ENCODE measurements at places on chromosomes 13 and 19. TPM values are rescaled to one million over a fixed set of nuclear protein-coding genes. Genes with fewer than 3 reads are reported as not detected.

The SMARCA4 gene
- polyA plus RNA-seq, result 77.8 TPM

The ERCC5 gene
- polyA plus RNA-seq, result 85.4 TPM

The CGB8 gene
- not detected for polyA plus RNA-seq

The FBL gene
- polyA plus RNA-seq, result 96.4 TPM

The ZNF667 gene
- polyA plus RNA-seq, result 2.0 TPM

The OR7A5 gene
- polyA plus RNA-seq, result not detected

DNA sequence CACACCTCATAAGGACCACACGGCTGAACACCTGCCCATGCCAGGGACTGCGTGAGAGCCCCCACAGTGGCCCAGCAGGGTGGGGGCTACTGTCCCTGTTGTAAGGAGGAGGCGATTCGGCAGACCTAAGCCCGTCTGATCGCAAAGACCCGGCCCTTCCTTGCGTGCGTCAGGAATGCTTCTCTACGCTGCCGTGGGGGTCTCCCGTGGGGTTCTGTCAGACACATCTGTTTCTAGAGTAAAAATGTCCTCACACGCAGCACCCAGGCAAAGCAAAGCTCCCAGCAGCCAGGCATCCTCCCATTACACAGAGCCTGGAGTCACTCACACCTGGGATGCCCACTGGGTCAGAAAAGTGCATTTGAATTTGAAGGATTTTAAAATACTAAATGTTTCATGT lies 147.7 kb upstream of the SOX1 start:
- H3K27ac ChIP-seq, result no peak overlapping the region
- no peak overlapping the region for H3K4me3 ChIP-seq
- no peaks in the 10 kb centered on the region for H3K27me3 ChIP-seq
- no peaks in the 10 kb centered on the region for H3K4me1 ChIP-seq

- no peaks in the 10 kb centered on the region for H3K27me3 ChIP-seq
- H3K4me1 ChIP-seq, result no peaks in the 10 kb centered on the region
These were observed 40.3 kb downstream of the ZNF557 start for GRCh38 chr19:7109678-7110289.

- H3K27ac ChIP-seq, result no peak overlapping the region
- DNase-seq, result no peak
- no peak overlapping the region for H3K4me3 ChIP-seq
- no peaks in the 10 kb centered on the region for H3K27me3 ChIP-seq
- peaks cover 59% of the 10 kb centered on the region for H3K36me3 ChIP-seq
These were observed 16.2 kb downstream of the CAPN12 start for GRCh38 chr19:38727868-38728660.

DNA sequence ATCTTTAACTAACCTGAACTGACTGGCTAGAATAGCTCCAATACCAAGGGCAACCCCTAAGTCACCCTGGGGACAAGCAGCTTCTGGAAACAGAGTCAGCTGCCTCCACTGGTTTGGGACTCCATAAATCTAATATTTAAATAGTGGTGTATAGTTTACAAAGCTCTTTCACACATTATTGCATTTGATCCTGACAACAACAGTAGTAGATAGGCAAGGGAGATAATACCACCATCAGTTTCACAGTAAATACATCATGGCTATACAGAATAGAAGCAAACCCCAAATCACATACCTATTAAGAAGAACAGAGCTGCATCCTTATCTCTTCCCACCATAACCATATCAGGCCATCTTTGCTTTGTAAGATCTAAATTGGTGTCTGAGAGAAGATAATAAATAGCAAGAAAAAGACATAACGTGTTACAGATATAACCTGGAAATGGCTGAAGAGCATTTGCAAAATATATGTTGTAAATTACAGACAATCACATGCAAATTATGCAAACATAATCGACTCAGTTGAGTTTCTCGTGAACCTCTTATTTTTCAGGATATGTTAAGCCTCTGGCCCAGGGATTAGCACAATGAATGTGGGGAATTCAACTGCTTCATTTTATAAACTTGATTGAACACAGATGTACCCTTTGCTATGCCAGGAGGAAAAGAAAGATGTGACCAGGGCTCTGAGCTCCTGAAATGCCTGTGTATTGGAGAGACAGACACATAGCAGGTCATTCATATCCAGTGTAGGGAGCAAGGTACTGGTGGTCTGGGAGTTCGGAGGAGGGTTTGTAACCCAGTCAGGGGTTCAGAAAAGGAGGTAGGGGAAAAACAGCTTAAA lies 142.5 kb downstream of the SLC7A1 start:
- no peaks in the 10 kb centered on the region for H3K27me3 ChIP-seq
- no peaks in the 10 kb centered on the region for H3K36me3 ChIP-seq
- no peak overlapping the region for H3K27ac ChIP-seq
- no peaks in the 10 kb centered on the region for H3K4me1 ChIP-seq
- DNase-seq, result no peak

DNA sequence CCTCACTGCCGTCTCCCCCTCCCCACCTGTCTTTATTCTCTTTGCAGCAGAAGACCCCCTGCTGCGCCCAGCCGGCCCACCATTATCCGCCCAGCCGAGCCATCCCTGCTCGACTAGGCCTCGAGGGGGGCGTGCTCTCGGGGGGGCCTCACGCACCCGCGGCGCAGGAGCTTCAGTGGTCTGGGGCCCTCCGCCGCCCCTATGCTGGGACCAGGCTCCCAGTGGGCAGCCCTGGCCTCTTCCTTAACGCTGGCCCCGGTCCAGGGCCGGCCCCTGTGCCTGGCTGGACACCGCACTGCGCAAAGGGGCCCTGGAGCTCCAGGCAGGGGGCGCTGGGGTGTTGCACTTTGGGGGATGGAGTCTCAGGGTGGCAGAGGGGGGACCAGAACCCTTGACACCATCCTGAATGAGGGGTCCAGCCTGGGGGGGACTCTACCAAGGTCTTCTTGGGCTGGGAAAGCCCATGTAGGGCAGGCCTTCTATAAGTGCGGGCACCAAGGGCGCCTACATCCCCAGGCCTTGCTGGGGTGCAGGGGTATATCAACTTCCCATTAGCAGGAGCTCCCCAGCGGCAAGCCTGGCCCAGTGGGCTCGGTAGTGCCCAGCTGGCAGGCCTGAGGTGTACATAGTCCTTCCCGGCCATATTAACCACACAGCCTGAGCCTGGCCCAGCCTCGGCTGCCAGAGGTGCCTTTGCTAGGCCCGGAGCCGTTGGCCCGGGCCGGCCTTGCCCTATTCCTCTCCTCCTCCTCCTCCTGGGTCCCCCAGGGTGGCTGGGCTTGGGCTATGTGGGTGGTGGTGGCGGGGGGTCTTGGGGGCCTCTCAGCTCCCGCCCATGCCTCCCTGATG lies 4.9 kb downstream of the TMED1 start:
- no peaks in the 10 kb centered on the region for H3K36me3 ChIP-seq
- H3K4me1 ChIP-seq, result no peaks in the 10 kb centered on the region
- H3K4me3 ChIP-seq, result no peak overlapping the region
- no peak for DNase-seq
- no peaks in the 10 kb centered on the region for H3K27me3 ChIP-seq
- no peak overlapping the region for H3K27ac ChIP-seq

DNA sequence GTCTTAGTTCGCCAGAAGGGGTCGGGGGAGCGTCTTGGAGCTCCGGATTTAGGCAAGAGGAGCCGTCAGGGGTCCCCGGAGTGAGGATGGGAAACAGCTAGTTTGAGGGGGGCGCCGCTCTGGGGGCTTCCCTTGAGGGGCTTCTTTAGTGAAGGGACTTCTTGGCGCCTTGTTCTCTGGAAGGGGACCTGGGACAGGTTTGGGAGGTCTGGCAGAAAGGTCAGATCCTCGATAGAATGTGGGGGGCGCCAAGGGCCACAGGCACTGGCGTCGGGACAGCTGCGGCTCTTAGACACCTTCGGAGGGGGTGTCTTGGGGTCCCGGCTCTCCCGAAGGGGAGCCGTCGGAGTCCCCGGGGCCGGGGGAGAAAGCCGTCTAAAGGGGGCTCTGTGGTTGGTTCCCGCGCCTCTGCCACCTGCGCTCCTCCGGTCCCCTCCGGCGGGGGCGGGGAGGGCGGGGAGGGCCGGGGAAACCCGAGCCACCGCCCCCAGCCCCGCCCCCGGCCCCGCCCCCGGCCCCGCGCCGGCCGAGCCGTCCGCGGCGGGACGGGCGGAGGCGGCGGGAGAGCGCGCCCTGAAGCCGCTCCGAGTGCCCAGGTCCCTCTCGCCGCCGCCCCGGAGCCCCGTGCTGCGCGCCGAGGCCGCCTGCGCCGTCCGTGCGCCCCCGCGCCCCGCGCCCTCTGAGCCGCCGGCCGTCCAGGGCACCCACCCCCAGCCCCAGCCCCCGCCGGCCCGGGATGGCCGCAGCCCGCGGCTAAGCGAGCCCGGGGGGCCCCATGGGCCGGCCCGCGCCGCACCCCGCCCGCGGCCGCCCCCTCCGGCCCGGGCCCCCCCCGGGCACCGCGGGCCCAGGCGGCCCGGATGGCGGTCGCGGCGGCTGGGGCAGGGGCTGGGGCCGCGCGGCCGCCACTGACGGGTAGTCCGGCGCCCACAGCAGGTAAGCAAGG lies at the start of gene NRTN:
Gene NRTN (plus strand): TSS at position 552 of the 946 bp plus-strand sequence. CDS start 19,099 bp downstream, outside the sequence.
- no peaks in the 10 kb centered on the region for H3K36me3 ChIP-seq
- peak; percentile 79 for DNase-seq
- peak within 1 kb of the TSS; percentile 55 for H3K4me3 ChIP-seq

GRCh38 chr19:42468273-42468796 lies 25.6 kb upstream of the CXCL17 start:
- H3K36me3 ChIP-seq, result no peaks in the 10 kb centered on the region
- no peak overlapping the region for H3K4me3 ChIP-seq
- H3K4me1 ChIP-seq, result no peaks in the 10 kb centered on the region
- H3K27me3 ChIP-seq, result no peaks in the 10 kb centered on the region

DNA sequence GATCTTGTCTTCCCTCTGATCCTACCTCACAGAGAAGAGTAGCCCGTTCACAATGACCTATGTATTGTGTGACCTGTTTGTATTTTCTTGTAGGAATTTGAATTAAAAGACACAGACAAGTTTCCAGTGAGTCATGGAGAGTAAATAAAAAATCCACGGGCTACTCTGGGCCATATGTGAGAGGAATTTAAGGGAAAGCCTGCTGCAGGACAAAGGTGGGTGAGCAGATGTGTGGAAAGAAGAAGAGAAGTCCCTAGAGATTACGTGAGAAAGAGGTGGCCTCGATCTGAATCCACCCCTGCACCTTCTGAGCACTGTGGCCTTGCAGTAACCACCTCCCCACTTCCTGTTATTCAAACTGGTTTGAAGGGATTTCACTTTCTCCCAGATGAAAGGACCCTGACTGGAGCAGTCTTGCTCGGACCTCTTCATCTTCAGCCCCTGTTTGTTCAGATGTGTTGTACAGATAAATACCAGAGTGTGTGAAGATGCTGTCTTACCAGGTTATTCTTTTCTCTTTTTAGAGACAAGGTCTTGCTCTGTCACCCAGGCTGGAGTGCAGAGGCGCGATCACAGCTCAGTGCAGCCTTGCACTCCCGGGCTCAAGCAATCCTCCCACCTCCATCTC lies 205.4 kb downstream of the PDS5B start:
- H3K27me3 ChIP-seq, result no peaks in the 10 kb centered on the region
- DNase-seq, result no peak
- no peak overlapping the region for H3K4me3 ChIP-seq
- no peak overlapping the region for H3K27ac ChIP-seq
- no peaks in the 10 kb centered on the region for H3K4me1 ChIP-seq
- no peaks in the 10 kb centered on the region for H3K36me3 ChIP-seq

DNA sequence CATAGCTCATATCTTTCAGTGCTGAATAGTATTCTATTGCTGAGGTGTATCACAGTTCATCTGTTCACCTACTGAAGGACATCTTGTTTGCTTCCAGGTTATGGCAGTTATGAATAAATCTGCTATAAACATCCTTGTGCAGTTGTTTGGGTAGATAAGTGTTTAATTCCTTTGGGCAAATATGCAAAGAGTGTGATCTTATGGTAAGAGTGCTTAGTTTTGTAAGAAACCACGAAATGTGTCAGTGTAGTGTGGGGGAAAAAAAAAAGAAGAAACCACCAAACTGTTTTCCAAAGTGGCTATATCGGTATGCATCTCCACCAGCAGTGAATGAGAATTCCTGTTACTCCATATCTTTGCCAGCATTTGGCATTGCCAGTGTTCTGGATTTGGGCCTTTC lies 93.3 kb downstream of the PIBF1 start:
- no peaks in the 10 kb centered on the region for H3K36me3 ChIP-seq
- DNase-seq, result no peak
- no peak overlapping the region for H3K27ac ChIP-seq
- no peaks in the 10 kb centered on the region for H3K27me3 ChIP-seq
- no peaks in the 10 kb centered on the region for H3K4me1 ChIP-seq
- no peak overlapping the region for H3K4me3 ChIP-seq

DNA sequence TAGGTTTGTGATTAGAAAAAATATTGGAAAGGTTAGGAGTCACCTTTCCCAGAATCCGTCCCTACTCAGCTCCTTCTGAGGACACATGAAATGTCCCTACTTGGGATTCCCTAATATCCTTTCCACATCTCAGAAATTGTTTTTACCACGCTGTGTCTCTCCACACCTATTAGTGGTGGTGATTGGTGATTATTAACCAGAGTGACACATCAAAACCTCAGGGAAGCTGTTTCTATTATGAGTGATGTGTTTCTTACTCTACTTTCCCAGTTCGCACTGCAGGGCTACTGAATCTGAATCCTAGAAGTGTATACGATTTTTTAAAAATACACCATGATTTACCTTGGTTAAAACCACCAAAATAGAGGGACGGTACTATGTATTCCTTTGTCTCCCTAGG lies 460.8 kb downstream of the TBC1D4 start:
- H3K27ac ChIP-seq, result no peak overlapping the region
- H3K27me3 ChIP-seq, result no peaks in the 10 kb centered on the region
- H3K4me3 ChIP-seq, result no peak overlapping the region
- H3K36me3 ChIP-seq, result no peaks in the 10 kb centered on the region
- H3K4me1 ChIP-seq, result no peaks in the 10 kb centered on the region

DNA sequence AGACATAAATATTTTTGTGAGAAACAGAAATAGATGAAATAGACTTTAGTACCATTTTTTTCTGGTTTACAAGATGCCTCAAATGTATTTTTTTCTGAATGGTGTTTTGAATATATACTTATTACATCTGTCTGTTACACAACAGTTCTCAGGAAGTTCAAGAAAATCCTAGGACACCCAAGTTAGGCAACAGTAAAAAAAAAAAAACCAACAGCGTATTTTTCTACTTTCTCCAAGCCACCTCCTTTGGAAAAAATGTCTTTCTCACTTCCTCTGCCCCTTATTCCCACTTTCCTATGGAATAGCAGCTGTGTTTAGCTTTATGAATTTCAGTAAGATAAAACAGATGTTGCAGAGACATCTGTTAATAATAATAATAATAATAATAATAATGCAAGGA lies 489.6 kb upstream of the KLF12 start:
- no peaks in the 10 kb centered on the region for H3K4me1 ChIP-seq
- no peaks in the 10 kb centered on the region for H3K36me3 ChIP-seq
- no peak for DNase-seq
- no peak overlapping the region for H3K4me3 ChIP-seq
- H3K27me3 ChIP-seq, result no peaks in the 10 kb centered on the region

DNA sequence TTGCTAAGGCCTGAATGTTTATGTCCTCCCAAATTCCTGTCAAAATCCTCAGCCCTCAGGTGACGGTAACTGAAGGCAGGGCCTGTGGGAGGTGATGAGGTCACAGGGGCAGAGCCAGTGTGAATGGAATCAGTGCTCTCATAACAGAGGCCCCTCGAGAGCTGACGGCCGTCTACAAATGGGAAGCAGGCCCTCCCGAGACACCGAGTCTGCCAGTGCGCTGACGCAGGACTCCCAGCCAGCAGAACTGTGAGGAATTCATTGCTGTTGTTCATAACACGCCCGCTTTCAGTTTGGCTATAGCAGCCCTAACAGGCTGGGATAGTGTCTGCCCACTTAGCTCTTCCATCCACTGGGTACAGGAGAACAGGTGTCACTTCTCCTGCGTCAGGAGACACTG lies 41.2 kb downstream of the CARS2 start:
- H3K4me1 ChIP-seq, result no peaks in the 10 kb centered on the region
- no peaks in the 10 kb centered on the region for H3K27me3 ChIP-seq
- peaks cover 11% of the 10 kb centered on the region for H3K36me3 ChIP-seq
- no peak for DNase-seq

Measured in pancreas (tissue), 10 donors.